ENCODE measurements at places on chromosomes 13 and 19.

- DNase-seq: peak; percentile 54
Observed at GRCh38 chr13:78228211-78228610, 309.6 kb upstream of the EDNRB start.

DNA sequence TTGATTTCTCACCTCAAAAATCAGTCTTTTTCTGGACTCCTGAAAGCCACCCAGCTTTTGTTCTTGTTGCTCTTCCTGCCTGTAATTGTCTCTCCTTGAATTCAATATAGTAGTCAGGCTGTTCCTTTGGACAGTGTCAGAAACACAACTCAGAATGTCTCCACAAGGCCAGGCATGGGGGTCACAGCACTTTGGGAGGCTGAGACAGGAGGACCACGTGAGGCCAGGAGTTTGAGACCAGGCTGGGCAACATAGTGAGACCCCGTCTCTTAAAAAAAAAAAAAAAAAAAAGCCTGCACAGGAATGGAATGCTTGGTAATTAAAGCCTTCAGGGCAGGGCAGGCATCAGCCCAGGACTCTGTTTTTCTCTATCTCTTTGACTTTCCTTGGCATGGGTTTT lies 8.9 kb upstream of the BAX start:
- no peak for DNase-seq

GRCh38 chr19:45247136-45247535 lies 1.9 kb upstream of the EXOC3L2 start:
- no peak for DNase-seq

- no peak for DNase-seq
Observed at GRCh38 chr19:55345101-55345817, 5.6 kb downstream of the KMT5C start.

- DNase-seq: no peak
Observed at GRCh38 chr13:113819731-113820715, 43.9 kb downstream of the GAS6 start.

DNA sequence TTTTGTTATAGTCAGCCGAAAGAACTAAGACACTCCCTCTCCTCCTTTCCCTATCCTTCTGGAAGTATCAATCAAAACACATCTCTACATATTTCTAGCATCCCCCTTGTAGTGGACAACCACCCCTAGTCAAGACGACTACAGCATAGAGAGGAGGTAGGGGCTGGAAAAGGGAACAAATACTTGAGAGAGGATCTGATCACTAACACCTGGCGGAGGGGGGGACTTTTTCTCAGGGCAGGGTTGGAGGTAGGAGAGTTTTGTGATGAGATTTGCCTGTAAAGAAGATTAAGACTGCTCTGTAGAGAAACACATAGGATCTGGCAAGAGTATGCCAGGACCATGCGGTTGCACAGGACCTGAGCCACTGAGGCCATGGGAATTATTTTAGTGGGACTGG lies 208.1 kb downstream of the SHISA2 start:
- DNase-seq: no peak

DNA sequence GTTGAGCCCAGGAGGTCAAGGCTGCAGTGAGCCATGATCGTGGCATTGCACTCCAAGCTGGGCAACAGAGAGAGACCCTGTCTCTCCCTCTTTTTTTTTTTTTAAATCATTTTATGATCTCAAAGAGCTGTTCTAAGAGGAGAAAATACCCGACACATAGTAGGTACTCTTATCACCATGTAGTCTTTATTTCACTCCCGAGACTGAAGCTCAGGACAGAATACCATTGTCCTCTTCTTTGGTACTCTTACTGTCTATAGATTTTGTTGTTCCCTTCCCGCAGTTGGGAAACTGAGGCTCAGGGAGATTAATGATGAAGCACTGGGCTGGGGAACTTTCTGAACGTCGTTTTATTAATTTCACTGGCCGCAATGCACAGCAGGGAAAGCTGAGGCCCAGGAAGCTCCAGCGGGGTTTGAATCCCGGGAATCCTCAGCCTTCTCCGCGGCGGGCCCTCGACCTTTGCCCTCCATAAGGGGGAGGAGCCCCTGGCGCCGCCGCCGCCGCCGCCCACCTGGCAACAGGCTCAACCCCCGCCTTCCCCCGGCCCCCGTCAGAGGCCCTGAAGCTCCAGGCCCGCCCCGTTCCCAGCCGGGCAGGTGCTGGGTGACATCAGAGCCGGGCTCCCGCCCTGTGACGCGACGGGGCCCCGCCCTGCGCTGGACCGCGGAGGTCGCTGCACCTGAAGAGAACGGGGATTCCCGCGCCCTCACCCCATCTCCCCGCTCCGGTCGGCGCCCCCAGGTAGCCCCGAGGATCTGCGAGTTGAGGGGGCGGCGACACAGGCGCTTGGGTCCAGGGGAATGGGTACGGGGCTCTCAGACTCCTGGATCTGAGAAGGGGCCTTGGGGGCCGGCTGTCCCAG lies 1.6 kb downstream of the MYH14 start:
- DNase-seq: no peak

DNA sequence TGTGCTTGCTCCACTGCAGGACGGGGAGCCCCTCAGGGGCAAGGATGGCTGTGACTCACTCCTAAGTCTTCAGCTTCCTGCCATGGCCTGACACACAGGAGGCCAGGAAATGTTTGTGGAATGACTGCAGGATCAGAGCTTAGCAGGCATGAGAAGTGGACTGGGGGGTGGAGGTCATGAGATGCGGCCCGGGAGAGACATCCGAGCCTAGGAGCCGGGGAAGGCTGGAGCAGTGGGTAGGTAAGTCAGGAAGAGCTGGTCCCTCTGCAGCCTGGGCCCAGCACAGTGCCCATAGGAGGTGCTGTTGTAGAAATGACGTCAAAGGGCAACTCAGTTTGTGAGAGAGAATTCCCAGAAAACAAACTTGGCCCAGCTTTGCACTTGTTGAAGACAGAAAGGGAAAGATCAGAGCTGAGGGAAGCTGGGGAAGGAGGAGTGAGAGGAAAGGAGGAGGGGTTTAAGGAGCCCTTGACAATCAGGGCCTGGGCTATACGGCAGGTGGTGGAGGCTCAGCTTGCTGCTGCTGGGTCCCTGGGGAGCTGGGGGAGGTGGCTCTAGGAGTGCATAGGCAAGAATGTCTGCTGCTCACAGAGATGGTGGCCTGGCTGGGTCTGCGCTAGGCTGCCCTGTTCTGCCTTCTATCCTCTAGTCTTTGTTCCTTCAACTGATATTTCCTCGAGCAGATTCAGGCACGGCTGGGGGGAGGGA lies 18.5 kb downstream of the POU2F2 start:
- peak; percentile 100 for DNase-seq

- no peak for DNase-seq
Observed at GRCh38 chr19:58009666-58010301, 7.2 kb upstream of the ZNF606 start.

DNA sequence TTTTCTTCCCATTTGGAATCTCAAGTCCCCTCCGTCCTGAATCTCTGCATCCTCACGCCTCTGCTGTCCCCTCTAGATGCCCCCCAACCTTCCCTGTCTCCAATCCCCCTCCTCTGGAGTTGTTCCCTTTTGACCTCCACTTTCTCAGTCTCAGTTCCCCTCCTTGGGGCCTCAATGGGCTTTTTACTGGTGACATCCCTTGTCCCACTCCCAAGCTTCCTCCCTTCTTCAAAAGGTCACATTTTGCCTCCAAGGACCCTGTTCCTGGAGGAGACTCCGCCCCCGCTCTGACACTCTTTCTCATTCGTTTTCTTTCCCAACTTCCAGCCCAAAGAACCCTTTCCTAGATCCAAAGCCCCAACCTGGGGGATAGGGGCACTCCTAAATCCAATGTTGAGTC lies 1.0 kb downstream of the AP2S1 start:
- DNase-seq: no peak

GRCh38 chr19:39135701-39136100 lies 10.1 kb downstream of the PAK4 start:
- DNase-seq: no peak

All from HCEC 1CT (cell line).